Activated CD4-positive, CD25-positive, alpha-beta regulatory T cell treated with anti-CD3 and anti-CD28 coated beads, Interleukin-2, amount 50 U/mL, for 24 hours (primary cell): ENCODE measurements at places on chromosomes 7 and 10.

GRCh38 chr7:137078781-137079180 is 210.3 kb downstream of the CHRM2 start:
- ATAC-seq, result no peak

DNA sequence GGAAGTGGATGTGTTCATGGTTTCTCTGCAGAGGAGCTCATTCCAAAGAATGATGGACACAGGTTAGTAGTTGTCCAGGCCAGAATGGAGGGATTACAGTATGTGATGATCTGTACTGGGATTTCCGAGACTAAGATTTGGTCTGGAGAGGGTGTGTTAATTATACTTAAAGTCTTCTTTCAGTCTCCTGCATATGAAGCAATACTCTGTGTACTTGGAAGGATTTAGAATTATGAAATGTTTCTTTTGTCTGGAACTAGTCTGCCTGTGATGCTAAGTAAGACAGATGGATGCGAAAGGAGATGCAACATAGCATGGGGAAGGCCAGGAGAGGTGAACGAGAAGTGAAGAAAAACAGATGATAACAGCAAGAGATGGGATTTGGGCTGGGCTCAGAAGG is 305.1 kb upstream of the LYZL1 start:
- ATAC-seq, result no peak

DNA sequence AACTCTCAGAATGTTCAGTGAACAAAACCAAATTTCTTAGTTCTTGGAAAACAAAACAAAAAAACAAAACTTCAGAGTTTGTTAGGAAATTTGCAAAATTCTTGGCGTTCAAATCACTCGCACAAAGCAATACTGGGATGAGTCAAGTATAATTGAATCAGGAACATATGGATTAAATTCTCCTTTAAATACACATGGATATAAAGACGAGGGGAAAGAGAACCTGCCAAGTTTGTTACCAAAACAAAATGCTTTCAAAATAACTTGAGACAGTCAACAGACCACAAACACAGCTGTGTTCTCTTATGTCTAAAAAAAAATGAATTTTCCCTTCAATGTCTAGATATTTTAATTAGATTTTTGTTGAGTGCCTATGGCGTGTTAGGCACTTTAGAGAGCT is 93.5 kb upstream of the MPP7 start:
- ATAC-seq, result no peak

GRCh38 chr7:18179093-18179492 is 151.4 kb upstream of the PRPS1L1 start:
- ATAC-seq, result no peak

- ATAC-seq, result no peak
Observed at GRCh38 chr7:41313171-41313570, 389.7 kb downstream of the INHBA start.

- no peak for ATAC-seq
Observed at GRCh38 chr10:6048281-6049030, 13.7 kb downstream of the IL2RA start.
